HuH-7 (cell line): ENCODE measurements at places on chromosomes 12 and 14.

DNA sequence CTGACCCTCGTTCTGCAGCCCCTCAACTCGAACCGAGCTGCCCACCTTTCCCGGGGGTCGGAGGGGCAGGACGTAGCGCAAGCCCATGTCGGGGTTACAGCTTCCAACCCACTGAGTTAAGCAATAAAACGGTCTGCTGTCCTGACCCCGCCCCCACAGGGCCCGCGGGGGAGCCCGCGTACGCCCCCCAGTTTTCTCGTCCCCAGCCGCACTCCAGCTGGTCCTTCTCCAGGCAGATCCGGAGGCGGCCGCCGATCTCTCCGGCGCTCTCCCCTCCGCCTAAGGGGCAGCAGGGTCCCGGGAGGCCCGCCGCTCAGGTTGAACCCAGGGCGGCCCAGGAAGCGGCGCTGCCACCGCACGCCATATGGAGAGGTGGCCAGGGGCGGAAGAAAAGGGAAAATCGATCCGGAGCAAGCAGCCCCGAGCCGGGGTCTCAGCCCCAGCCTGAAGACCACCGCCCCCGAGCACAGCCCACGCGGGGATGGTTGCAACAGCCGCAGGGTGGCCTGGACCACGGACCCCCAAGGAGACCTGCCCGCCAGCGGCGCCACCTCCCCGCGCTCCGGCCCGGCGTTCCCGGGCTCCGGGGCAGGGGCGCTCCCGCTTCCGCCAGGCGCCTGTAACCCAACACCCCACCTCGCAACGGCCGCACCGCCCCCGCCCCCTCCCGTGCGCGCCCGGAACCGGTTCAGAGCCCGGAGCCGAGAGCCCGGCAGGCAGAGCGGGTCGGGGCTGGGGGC, 760 bp downstream of the ACTN1 start:
- DNase-seq: no peak

DNA sequence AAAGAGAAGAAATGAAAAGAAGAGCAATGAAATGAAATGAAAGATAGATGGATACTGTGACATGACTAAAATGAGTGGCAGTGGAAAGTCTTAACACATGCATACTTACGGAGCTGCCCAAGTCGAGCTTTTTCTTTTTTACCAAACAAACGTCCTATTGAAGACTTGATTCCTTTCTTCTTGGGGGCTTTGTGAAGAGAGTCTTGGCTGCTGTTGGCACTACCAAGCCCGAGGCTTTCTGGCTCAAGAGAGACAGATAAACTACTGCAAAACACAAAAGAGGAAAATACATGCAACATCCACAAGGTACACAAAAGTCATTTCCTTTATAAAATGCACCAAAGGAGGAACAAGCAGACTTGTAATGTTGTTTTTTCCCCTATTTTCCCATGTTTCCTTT, 261.2 kb downstream of the ACSS3 start:
- DNase-seq: no peak

GRCh38 chr12:28824849-28825248, 324.2 kb upstream of the FAR2 start:
- DNase-seq: no peak

DNA sequence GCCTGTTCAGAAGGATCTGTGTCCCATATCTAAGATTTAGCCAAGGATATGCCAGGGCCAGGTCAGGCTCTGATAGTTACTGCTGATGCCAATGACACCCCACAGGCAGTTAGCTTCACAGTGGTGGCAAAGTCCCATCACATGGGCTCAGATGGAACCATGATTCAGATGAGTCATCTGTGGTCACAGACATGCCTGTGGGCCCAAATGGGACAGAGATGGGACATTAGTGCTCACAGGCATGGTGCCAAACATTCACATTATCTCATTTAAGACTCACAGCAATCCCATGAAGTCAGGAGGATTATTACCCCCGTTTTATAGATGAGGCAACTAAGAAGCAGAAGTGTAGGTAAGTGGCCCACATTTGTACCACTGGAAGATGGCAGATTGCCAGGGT, 207.8 kb downstream of the DPF3 start:
- no peak for DNase-seq

GRCh38 chr14:51208982-51209381, 31.1 kb upstream of the TMX1 start:
- DNase-seq: no peak

DNA sequence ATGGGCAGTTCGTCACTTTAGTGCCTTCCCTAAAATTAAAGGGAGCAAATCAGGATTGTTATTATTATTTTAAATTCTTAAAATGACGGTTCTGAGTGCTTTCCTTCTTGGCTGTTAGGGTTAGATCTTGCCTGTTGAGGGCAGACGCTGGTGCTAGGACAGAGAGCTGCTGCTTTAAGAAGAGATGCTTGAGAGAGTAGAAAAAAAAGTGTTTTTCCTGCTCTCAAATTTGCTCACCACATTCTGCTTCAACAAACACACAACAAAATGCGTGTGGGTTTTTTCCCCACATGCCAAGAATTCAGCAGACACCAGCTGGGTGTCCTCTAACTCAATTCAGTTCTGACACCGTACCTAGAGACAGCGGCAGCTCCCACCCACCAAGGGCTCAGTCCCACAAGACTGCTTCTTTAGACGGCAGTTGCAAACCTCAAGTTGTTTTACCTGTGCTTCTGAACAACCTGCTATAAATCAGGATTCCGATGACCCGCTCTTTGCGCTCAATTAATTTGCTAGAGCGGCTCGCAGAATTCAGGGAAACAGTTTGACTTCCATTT, 75.8 kb upstream of the RIN3 start:
- no peak for DNase-seq

DNA sequence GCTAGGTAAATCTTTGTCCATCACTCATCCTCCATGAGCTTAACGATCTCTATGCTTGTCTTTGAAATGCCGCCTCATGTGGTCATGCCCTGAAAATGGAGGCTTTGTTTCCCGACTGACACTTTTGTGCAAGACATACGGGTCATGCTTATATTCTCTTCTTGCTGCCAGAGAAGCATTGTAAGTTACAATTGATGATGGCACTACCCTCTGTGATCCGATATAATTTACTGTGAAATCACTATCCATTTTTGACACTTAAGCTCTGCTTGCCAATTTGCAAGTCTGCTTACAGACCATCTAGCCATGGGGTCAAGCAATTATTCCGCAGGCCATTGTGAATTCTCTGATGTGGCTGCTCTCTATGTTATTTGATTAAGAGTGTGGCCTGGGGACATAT, 650.0 kb downstream of the FLRT2 start:
- DNase-seq: no peak

- no peak for DNase-seq
These were observed 147.5 kb upstream of the MIS18BP1 start for GRCh38 chr14:45400509-45400908.

GRCh38 chr14:60970146-60970545, 10.7 kb downstream of the TRMT5 start:
- DNase-seq: no peak

- DNase-seq: no peak
These were observed 9.5 kb upstream of the RERG start for GRCh38 chr12:15230751-15231150.
